ENCODE measurements at places on chromosomes 1 and 21.

GRCh38 chr1:225691377-225691776 lies 38.5 kb upstream of the ENAH start:
- no peak for DNase-seq

GRCh38 chr1:95547005-95547404 lies 313.0 kb downstream of the RWDD3 start:
- DNase-seq: no peak

GRCh38 chr1:88472714-88473113 lies 211.4 kb upstream of the PKN2 start:
- no peak for DNase-seq

DNA sequence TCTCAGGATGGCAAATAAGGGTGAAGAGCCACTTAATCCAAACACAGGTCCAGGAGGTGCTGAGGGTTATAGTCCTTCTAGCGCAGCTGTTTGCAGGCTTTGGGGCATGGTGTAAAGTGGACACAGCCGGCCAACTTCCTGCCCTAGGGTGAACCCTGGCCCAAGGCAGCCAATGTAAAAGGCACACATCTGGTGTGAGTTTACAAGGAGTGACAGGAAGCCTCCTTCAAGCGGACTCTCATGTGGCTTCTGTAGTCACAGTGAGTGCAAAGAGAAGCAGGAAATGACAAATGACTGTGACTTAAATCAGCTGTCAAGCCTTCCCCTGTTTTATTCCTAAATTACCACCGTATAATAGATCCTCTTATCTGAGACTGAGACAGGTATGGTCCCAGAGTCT lies 213.0 kb downstream of the CRB1 start:
- no peak for DNase-seq

DNA sequence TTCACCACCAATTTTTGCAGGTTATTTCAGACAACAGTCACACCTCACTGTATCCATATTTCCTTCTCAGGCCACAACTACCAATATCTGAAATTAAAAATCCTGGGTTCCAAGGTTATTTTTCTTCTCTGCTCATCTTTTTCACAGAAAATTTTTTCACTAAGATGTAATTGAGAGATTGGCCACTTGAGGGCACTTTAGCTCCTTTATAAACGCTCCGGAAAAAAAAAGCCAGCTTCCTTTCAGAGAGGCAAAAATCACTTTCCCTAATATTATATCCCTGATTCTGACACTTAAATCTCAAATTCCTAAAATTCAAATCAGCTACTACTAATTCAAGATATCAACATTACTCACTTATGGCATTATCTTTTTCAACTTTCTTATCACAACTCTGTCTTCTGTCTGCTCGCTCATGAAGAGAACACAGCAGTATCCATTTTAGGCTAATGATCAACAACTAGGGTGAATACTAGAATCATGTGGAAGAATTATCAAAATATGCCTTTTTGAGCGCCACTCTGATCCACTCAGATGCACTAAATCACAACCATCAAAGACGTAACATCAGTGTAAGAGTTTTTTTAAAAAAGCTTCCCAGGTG lies 101.4 kb upstream of the RGS1 start:
- peak; percentile 55 for DNase-seq

- no peak for DNase-seq
Measured at GRCh38 chr1:153395136-153395685, 4.3 kb upstream of the S100A8 start.

DNA sequence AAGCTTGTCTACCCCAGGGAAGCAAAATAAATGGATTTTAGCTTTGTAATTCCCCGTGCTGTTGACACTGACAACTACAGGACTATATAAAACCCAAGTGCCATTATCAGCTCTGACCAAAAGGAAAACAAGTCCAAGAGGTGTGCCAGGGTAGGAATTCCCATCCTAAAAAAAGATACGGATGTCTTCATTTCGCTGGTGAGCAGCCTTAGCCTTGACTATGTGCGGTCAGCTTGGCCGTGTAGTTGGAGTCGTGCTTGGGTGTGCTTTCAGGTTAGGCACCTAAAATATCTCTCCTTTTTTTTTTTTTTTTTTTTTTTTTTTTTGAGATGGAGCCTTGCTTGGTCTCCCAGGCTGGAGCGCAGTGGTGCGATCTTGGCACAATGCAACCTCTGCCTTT lies 28.9 kb upstream of the ACTN2 start:
- no peak for DNase-seq

GRCh38 chr1:41611068-41611931 lies 126.8 kb upstream of the EDN2 start:
- DNase-seq: no peak

GRCh38 chr1:1120096-1120495 lies 4.2 kb upstream of the C1orf159 start:
- no peak for DNase-seq

- no peak for DNase-seq
Measured at GRCh38 chr1:40823983-40824382, 38.2 kb downstream of the CITED4 start.

- DNase-seq: no peak
Measured at GRCh38 chr1:9066945-9067807, 2.3 kb downstream of the SLC2A5 start.

DNA sequence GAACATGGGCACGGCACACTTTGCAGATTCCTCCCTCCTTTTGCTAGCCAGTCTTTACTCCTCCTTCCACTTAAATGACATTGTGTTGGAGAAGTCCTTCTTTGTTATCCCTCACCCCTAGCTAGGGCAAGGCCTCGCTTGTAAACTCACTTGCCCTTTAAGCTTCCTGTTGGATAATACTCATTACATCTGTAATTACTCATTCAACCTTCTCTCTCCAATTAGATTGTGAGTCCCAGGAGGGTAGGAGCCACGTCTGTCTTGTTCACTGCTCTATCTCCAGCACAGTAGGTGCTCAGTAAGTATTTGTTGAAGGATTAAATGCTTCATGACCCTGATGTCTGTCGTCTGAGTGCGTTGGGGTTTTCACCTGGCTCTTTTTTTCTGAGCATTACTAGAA lies 98.7 kb upstream of the USP24 start:
- DNase-seq: peak; percentile 24

DNA sequence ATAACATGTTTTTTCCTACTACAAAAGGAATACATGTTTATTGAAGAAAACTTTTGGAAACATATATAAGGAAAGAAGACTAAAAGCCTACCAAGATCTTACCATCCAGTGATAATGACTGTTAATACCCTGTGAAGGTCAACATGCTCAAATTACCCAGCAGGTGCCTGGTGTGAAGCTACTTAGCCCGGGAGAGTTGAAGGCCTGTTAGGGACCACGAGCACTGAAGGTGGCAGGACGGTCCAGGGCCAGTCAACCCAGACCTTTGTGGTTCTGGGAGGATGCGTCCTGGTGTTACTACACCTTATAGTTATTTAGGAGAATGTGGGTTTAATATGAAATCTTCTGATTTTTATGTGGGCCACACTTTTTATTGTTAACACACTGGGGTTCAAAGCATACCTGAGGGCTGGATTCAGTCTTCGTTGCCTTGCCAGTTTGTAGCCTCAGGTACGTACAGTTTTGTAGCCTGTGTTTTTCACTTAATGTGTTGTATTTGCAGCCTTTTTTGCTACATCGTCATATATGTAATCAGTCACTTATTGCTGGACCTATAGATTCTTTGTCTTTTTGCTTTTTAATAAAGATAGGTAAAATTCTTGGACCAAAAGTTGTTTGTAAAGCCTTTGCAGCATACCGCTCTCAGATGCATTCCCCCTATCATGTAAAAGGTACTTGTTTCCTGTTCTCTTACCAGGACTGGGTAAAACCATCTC lies 9.8 kb downstream of the ITSN1 start:
- DNase-seq: no peak

DNA sequence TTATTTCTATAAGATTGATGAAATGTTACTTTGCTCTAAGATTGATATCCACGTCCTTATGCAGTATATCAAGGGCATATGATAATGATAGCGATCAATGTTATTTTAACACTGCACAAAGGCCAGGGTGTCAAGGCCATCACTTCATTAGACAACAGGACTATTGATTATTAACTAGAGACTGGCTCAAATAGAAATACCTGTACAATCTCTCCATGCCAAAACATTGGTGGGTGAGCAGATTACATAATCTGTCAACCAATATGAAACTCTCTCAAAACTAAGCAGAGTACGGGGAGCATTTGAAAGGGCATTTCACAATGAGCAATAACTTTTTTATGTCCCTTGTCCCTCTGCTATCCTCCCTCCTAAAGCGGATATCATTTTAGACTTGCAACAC lies 566.5 kb upstream of the PKN2 start:
- DNase-seq: no peak

DNA sequence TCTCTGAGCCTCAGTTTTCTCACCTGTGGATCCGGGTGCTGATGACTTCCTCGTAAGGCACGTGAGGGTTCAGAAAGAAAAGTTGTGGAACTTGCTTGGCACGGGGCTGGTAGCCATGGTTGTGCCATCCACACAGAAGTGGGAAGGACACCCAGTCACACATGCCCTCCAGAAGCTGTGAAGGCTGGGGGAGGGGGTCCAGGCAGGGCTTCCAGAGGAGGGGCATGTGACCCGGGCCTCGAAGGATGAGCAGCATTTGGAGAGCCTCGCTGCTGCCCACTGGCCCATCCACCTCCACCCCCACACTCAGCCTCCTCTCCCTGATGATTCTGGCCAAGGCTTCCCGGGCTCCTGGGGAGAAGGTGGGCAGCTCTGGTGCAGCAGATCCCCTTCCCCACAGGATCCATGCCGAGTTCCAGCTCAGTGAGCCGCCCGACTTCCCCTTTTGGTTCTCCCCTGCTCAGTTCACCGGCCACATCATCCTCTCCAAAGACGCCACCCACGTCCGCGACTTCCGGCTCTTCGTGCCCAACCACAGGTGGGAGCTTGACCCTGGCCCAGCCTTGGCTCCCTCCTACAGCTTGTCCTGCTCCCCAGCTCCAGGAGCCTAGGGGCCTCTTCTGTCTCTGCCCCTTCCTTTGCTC lies 9.4 kb downstream of the SELENON start:
- DNase-seq: no peak

DNA sequence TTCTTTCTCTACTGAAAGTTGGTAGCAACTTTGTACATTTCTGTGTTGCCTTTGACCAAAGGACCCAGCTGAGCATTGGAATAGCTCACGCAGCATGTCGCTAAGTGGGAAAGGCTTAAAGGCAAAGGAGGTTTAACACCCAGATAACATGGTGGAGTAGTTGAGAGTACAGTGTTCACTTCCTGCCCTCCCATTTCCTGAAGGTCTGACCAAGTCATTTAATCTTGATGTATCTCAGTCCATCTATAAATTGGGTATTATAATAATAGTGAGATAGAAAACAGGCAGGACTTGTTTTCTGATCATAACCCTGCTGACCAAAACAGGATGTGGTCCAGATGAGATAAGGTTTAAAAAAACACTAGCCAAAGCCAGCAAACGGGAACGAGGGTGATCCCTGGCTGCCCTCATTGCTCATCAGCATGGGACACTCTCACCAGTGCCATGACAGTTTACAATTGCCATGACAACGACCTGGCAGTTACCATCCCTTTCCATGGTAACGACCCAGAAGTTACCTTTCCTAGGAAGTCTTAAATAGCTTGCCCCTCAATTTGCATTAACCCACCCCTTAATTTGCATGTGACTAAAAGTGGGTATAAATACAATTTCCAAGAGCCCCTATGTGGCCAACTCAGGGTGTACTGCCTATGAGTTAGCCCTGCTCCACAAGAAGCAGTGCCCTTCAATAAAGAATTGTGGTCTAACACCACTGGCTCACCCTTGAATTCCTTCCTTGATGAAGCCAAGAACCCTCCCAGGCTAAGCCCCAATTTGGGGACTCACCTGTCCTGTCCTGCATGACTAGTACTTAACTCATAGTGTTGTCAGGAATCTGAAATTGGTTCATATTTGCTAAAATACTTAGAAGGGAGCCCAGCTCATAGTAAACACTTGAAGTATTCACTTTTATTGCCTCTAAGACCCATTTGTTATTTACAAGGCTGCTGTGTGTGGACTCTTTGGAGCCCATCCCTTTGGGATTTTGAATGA lies 28.4 kb upstream of the FHAD1 start:
- DNase-seq: no peak

All from brain (organoid and tissue), 16 donors.